HFFc6 (cell line): ENCODE measurements at places on chromosomes 3 and 15.

DNA sequence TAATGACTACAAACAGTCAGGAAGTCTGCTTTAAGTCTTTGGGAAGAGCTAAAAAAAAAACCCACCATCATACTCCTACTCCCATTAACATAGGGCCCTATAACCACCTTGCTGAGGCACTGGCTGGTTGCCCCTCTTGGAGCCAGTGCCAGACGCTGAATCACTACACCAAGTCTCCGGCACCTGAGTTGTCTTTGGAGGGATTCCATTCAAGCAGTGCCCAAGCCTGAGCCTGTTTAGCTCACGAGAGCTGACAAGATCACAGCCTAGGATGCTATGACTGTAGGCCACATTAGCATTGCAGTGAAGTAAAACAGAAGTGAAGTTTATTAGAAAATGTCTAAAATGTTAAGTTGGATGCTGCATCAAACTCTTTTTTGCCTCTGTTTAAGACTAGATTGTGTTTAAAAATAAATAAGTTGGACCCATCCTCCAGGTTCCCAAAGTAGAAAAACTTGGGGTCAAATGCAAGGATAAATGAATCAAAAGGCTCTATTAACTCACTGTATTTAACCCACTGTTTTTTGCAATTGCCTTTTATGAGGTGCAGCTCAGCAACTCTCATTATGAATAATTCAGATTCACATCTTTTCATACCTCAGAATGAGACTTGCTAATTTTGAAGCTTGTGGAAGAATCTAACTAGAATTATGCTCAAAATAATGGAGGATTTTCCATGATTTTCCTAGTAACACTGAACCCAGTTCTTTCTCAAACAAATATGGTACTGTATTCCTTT, 461.9 kb downstream of the FOXP1 start:
- no peaks in the 10 kb centered on the region for H3K36me3 ChIP-seq
- H3K4me3 ChIP-seq: no peak overlapping the region

DNA sequence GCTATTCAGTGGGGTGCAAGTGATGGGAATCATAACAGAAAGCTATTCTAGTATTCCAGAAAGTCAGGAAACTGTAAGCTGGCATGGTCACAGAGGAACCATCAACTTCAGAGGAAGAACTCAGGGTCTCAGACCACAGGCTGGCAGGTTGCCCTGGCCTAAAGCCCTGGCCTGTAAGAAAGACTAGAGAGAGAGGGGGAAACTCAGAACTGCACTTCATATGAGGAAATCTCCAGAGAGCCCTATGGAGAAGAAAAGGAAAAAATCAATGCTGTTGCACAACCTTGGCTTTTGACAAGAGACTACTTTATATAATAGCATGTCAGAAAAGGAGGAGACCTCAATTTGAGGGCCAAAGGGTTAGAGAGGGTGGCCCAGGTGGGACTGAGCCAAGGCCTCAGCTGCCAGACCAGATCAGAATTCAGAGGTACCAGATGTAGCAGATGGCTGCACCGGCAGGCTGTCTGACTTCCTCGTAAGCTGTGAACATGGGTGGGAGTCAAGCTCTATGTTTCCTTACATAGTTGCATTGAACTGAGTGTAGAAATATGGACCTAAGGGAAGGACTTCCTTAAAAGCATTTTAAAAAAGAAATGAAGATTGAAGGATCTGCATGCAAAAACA, 333.8 kb downstream of the PDCD6IP start:
- DNase-seq: no peak
- H3K4me1 ChIP-seq: no peaks in the 10 kb centered on the region
- no peak overlapping the region for H3K27ac ChIP-seq
- no peaks in the 10 kb centered on the region for H3K36me3 ChIP-seq
- peaks cover 2% of the 10 kb centered on the region; the same call in 1 of the 2 replicates for H3K27me3 ChIP-seq

DNA sequence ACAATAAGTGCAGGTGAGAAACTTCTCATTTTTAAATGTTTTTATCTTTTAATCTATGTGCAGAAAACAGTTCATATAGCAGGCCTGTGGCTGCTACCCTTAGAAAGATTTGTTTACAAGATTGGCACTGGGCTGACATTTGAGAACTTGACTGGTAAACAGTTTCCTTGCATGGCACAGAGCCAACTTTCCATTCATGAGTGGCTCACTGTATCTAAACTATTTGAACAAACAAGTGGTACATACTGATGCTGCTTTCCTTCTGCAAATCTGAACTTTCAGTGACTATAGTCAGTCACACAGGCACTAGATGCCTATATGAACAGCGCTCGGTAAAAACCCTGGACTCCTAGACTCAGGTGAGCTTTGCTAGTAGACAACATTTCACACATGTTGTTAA, 6.3 kb upstream of the GTPBP8 start:
- H3K4me1 ChIP-seq: no peaks in the 10 kb centered on the region; the same call in 1 of the 2 replicates
- peaks cover 2% of the 10 kb centered on the region for H3K27me3 ChIP-seq
- no peak overlapping the region for H3K27ac ChIP-seq

DNA sequence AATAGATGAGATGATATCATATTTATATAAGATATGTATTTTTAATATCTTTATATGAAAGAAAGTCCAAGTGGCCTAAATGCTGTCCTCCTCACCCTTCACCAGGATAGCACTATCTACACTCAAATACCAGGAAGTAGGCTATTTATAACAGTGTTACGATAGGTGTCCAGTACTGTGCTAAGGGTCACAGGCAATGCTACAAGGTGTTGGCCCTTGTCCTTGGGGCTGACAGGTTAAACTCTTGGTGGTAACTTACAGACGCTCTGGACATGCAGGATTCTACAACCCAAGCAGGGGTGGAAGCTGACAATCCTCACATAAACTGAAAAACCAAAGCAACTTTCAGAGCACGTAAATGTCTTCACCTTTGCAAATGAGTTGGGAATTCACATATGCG, 22.3 kb downstream of the NCEH1 start:
- peaks cover 5% of the 10 kb centered on the region; the same call in 1 of the 2 replicates for H3K36me3 ChIP-seq
- H3K27ac ChIP-seq: no peak overlapping the region
- peaks cover 3% of the 10 kb centered on the region for H3K27me3 ChIP-seq
- DNase-seq: no peak
- no peak overlapping the region for H3K4me3 ChIP-seq

DNA sequence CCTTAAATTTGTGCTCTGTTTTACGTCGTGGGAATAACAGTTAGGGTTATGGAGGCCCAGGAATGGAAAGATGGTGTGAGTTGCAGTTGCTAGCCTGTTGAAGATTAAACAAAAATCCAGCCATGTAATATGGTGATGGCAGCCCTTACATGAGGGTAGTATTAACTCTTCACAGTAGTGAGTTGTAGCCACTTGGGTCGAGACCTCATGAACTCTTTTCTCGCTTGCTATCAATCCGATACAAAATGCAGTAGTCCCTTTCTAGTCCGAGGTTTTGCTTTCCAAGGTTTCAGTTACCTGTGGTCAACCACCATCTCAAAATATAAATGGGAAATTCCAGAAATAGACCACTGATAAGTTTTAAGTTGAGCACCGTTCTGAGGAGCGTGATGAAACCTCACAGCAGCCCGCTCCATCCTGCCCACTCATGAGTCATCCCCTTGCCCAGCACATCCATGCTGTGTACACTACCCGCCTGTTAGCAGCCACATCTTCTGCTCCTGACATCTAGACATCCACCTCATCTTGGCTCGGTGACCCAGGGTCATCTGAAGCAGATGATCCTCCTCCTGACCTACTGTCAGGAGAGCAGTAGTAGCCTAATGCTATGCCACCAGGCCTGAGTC, 177.9 kb downstream of the CDIN1 start:
- H3K4me3 ChIP-seq: no peak overlapping the region
- H3K36me3 ChIP-seq: peaks cover 24% of the 10 kb centered on the region
- H3K4me1 ChIP-seq: peaks cover 7% of the 10 kb centered on the region
- H3K27ac ChIP-seq: peak overlapping the region; percentile 71
- H3K27me3 ChIP-seq: no peaks in the 10 kb centered on the region; the same call in 1 of the 2 replicates
- DNase-seq: peak; percentile 12

DNA sequence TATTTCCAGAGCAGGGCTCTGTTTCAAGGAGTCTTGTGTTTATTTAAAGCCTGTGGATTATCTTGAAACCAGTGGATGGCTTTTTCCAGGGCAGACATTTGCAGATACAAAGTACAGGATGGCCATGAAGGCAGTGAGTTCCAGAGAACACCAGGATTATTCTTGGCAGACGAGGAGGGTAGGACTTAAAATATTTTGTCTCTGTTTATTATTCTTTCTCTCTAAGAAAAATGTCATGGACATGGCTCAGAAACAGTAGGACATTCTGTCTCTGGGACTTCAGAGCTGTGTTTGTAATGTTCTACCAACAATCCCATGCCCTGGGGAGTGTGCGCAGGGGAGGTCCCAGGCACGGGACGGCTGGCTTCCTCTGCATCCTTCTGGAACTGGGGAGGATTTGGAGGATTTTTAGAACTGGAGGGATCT, 125.9 kb downstream of the ATP10A start:
- peaks cover 35% of the 10 kb centered on the region for H3K4me1 ChIP-seq
- peaks cover 3% of the 10 kb centered on the region; the same call in 1 of the 2 replicates for H3K27me3 ChIP-seq
- peak overlapping the region; percentile 12; the same call in 1 of the 2 replicates for H3K4me3 ChIP-seq
- peak overlapping the region; percentile 69 for H3K27ac ChIP-seq

DNA sequence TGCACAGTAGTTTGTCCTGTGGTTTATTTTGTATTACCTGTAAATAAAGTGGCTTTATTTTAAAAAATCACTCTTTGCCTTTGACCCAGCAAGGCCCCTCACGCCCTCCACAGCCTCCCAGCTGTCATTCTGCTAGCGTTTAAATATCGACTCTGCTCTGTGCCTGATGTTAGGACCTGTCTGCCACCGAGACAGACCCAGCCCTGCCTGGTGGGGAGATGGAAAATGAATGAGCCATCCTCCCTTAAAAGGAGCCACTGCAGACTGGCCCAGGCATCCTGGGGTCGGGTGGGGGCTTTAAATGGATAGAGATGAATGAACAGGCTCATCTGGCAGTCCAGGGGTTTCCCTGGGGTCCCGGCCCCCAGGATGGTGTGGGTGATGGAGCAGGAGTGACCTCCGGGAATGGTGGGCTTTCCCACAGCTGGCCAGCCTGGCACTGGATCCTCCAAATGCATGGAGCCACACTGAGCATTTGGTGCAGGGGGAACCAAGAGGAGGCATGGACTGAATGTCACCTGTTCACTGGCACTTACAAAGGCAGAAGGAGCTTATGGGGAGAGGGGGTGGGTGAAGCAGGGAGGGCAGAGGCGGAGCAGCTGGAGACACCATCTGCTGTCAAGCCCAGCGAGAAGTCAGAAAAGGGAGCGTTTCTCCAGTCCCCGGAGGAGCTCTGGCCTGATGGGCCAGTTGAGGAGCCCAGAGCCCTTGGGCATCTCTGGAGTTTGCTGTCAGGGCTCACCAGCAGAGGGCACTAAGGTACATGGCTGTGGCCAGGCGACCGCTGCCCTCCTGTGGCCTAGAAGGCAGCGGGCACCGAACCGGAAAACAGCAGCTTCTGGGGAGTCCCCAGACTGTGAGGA, 11.9 kb downstream of the GRM2 start:
- no peak overlapping the region for H3K27ac ChIP-seq
- no peaks in the 10 kb centered on the region for H3K4me1 ChIP-seq
- H3K36me3 ChIP-seq: no peaks in the 10 kb centered on the region
- peak; percentile 70 for DNase-seq
